ENCODE measurements at places on chromosomes 12 and 14. TPM values are rescaled to one million over a fixed set of nuclear protein-coding genes. Genes with fewer than 3 reads are reported as not detected.

The RNFT2 gene
- total RNA-seq = 3.9 TPM

The SCNN1A gene
- total RNA-seq = 93.3 TPM

DNA sequence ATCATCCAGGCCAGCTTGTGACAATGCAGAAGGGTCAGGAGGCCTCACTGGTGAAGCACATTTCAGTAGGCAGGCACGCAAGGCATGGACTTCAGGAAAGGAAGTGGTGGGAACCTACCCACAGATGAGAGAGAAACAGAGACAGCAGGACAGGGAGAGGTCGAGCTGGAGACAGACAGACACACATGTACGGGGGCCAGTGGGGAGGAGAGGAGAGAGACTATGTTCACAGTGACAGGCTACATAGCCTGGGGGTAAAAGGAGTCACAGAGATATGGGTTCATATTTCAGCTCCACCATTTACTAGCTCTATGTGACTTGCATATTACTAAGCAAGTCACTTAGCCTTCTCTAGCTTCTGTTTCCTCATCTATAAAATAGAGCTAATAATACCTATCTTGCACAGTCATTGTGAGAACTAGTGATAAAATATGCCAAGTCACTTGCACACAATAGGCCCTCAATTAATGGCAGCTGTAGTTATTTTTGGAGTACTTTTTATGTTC, 91.1 kb upstream of the FUT8 start:
- H3K36me3 ChIP-seq = no peaks in the 10 kb centered on the region
- H3K4me3 ChIP-seq = no peak overlapping the region
- H3K27ac ChIP-seq = no peak overlapping the region

DNA sequence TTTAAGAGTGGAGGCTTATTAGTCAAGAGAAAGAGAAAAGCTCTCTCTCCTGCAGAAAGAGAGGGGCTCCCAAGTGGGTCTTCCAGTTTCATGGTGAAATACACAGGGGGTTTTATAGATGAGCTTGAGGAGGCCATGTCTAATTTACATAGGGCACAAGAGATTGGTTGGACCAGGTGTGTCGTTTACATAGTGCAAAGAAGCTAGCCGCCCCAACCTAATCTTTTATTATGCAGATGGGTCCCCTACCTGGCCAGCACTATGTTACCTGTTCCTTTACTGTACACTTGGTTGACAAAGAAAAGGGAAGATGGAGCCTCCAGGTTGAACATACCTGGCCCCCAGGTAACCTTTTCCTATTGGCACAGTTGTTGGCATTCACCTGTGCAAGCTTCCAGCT, 195.0 kb downstream of the PIK3C2G start:
- DNase-seq = no peak
- H3K4me3 ChIP-seq = no peak overlapping the region
- no peaks in the 10 kb centered on the region for H3K4me1 ChIP-seq
- no peak overlapping the region for H3K27ac ChIP-seq
- H3K27me3 ChIP-seq = no peaks in the 10 kb centered on the region
- H3K36me3 ChIP-seq = no peaks in the 10 kb centered on the region

- no peaks in the 10 kb centered on the region for H3K4me1 ChIP-seq
- DNase-seq = no peak
Observed at GRCh38 chr12:78981-79380, 12.4 kb downstream of the IQSEC3 start.

- DNase-seq = no peak
- no peaks in the 10 kb centered on the region for H3K4me1 ChIP-seq
- H3K36me3 ChIP-seq = no peaks in the 10 kb centered on the region
Observed at GRCh38 chr12:103883908-103884307, 42.9 kb upstream of the NT5DC3 start.

DNA sequence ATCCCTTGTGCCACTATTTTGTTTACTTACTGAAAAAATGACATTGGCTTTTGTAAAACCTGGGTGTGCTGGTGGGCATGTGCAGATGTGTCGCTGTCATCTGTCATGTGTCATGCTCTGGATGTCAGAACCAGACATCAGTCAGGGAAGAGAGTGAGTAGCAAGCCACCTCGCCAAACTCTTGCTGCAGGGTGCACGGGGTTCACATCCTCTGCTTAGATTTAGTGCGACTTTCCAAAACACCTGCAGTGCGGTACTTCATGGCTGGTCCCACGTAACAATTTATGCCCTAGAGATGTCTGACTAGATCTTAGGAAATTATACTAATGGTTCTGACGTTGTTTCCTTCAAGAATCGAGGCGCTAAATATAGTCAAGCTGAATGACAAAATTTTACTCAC, 106.7 kb downstream of the CRADD start:
- no peaks in the 10 kb centered on the region for H3K4me1 ChIP-seq
- H3K36me3 ChIP-seq = no peaks in the 10 kb centered on the region
- no peak overlapping the region for H3K4me3 ChIP-seq
- no peaks in the 10 kb centered on the region for H3K27me3 ChIP-seq
- no peak for DNase-seq

GRCh38 chr12:105538880-105539279, 208.4 kb downstream of the C12orf75 start:
- H3K36me3 ChIP-seq = no peaks in the 10 kb centered on the region
- H3K4me1 ChIP-seq = no peaks in the 10 kb centered on the region
- H3K27me3 ChIP-seq = no peaks in the 10 kb centered on the region
- H3K4me3 ChIP-seq = no peak overlapping the region

GRCh38 chr12:3667485-3667884, 85.4 kb downstream of the CRACR2A start:
- no peak for DNase-seq
- H3K27ac ChIP-seq = no peak overlapping the region
- no peaks in the 10 kb centered on the region for H3K27me3 ChIP-seq
- no peaks in the 10 kb centered on the region for H3K4me1 ChIP-seq

DNA sequence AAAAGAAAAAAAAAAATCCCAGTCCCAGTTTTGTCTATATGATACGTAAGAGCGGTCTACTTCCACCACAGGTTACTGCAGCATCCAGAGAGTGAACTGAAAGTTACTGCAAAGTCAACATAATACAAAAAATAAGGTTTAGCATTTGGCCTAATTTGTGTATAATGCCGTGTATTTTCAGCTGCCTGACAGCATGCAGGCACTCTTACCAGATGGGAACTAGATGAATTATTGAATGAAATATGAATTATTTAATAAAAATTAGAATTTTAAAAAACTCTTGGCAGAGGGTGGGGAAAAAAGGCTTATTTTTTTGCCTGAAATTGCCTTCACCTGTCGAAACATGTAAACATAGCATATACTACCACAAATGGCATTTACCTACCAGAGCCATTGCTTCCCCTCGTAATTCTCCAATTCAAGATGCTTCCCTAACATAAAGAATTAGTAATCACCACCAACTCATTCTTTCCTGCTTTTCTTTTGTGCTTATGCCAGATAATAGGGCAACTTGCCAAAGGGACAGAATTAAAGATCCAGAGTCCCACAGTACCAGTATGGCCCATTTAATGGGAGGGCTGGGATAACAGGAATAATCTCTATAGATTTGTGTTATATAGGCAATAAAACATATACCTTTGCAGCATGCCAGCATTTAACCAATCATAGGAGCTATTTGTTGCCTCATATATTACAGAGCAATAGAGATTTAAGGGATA, 31.1 kb downstream of the ATF7 start:
- no peaks in the 10 kb centered on the region for H3K36me3 ChIP-seq
- H3K4me1 ChIP-seq = peaks cover 4% of the 10 kb centered on the region
- no peaks in the 10 kb centered on the region for H3K27me3 ChIP-seq
- H3K27ac ChIP-seq = no peak overlapping the region
- H3K4me3 ChIP-seq = no peak overlapping the region

The ASCL1 gene
- total RNA-seq = not detected

GRCh38 chr14:52405314-52405713, 91.2 kb downstream of the PTGER2 start:
- DNase-seq = no peak
- no peak overlapping the region for H3K27ac ChIP-seq
- H3K36me3 ChIP-seq = no peaks in the 10 kb centered on the region
- H3K4me3 ChIP-seq = no peak overlapping the region
- H3K4me1 ChIP-seq = no peaks in the 10 kb centered on the region
- no peaks in the 10 kb centered on the region for H3K27me3 ChIP-seq

GRCh38 chr12:124073356-124074035, 100.5 kb downstream of the ZNF664 start:
- H3K4me1 ChIP-seq = no peaks in the 10 kb centered on the region
- H3K36me3 ChIP-seq = no peaks in the 10 kb centered on the region
- H3K4me3 ChIP-seq = no peak overlapping the region
- H3K27ac ChIP-seq = no peak overlapping the region
- no peaks in the 10 kb centered on the region for H3K27me3 ChIP-seq

The E2F7 gene
- total RNA-seq = 4.5 TPM

GRCh38 chr12:114757684-114758325, 73.8 kb upstream of the TBX3 start:
- no peak overlapping the region for H3K27ac ChIP-seq
- no peak overlapping the region for H3K4me3 ChIP-seq
- H3K27me3 ChIP-seq = no peaks in the 10 kb centered on the region
- H3K36me3 ChIP-seq = no peaks in the 10 kb centered on the region
- no peak for DNase-seq
- H3K4me1 ChIP-seq = no peaks in the 10 kb centered on the region

- H3K27ac ChIP-seq = no peak overlapping the region
- no peak overlapping the region for H3K4me3 ChIP-seq
- H3K4me1 ChIP-seq = no peaks in the 10 kb centered on the region
- H3K36me3 ChIP-seq = no peaks in the 10 kb centered on the region
- no peak for DNase-seq
Observed at GRCh38 chr14:97490521-97491070, 693.4 kb downstream of the VRK1 start.

- no peaks in the 10 kb centered on the region for H3K4me1 ChIP-seq
- no peaks in the 10 kb centered on the region for H3K27me3 ChIP-seq
- no peaks in the 10 kb centered on the region for H3K36me3 ChIP-seq
- no peak for DNase-seq
- H3K27ac ChIP-seq = no peak overlapping the region
Observed at GRCh38 chr14:106803379-106803778, 1277.0 kb downstream of the TMEM121 start.

DNA sequence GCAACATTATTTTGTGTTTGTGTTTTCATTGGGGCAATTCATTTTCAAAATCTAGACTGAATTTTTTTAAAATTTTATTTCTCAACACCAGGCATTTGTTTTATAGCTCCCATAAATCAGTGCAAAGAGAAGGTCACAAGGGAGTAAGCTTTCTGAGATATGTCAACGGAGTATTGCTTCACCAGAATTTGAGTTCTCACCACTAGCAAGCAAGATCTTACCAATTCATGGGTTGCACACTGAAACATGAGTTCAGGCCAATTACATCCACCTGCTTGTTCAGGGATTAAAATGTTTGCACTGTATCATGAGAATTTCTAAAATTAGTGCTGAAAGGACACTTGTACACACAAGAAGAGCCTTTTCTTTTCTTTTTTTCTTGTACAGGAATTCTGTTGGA, 121.9 kb downstream of the CAND1 start:
- no peaks in the 10 kb centered on the region for H3K4me1 ChIP-seq
- DNase-seq = no peak
- no peak overlapping the region for H3K4me3 ChIP-seq
- H3K27me3 ChIP-seq = no peaks in the 10 kb centered on the region
- H3K27ac ChIP-seq = no peak overlapping the region

- H3K27ac ChIP-seq = no peak overlapping the region
- H3K36me3 ChIP-seq = no peaks in the 10 kb centered on the region
- no peaks in the 10 kb centered on the region for H3K27me3 ChIP-seq
- DNase-seq = no peak
Observed at GRCh38 chr14:47438650-47439140, 236.7 kb downstream of the MDGA2 start.

DNA sequence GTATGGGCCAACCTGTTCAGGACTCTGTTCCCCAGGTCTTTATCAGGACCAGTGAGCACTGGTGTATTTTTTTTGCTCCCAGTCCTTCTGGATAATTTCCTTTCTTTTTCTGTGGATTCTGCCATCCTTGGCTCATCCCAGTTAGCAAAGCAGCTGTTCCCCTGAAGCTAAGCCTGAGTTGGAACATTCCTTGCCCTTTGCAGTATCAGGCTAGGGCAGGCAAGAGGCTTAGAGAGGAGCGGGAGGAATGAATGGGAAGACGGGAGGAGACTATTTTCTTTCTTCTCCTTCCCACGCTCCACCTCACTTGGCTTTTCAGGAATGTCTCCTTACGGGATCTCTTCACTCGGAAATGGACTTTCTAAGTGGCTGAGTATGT, 29.2 kb downstream of the ERG28 start:
- H3K27me3 ChIP-seq = no peaks in the 10 kb centered on the region
- no peak overlapping the region for H3K4me3 ChIP-seq
- no peak overlapping the region for H3K27ac ChIP-seq
- no peaks in the 10 kb centered on the region for H3K36me3 ChIP-seq

DNA sequence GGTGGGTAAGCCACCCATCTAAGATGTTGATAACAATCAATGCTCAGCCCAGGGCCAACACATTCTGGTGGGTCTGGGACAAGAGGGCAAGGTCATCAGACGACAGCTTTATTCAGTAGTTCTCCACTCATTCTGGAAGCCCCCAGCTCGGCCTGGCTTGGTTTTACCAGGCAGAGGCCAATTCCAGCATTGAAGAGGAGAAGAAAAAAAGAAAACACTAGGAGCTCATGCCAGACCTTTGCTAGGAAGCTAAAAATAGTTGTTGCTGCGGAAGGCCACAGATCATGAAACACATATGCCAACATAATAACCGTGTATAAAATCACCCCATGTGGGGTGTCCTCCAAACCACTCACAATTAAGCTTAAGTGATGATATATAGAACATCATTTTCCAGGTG, 44.4 kb downstream of the CCDC60 start:
- H3K4me1 ChIP-seq = no peaks in the 10 kb centered on the region
- H3K27ac ChIP-seq = no peak overlapping the region
- H3K27me3 ChIP-seq = no peaks in the 10 kb centered on the region

The KRT6C gene
- total RNA-seq = not detected

The RNU7-1 gene
- total RNA-seq = not detected

DNA sequence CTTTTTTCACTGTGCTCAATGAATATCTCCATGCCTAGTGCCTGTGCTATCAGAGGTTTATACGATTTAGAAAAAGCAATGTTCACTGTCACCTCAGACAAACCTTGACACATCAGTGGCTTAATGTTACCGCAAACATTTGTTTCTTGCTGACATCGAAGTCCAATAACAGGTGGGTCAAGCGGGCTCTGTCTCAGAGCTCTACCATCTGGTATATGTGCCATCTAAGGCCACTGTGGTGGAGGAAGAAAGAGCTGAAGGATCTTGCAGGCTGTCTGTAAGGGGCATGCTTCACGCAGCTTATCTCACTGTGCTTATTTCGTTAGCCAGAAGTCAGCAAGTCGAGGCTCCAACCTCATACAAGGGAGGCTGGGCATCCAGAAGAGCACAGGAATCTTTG, 189.5 kb upstream of the NTF3 start:
- no peaks in the 10 kb centered on the region for H3K36me3 ChIP-seq
- no peak overlapping the region for H3K4me3 ChIP-seq
- no peak for DNase-seq
- peaks cover 8% of the 10 kb centered on the region for H3K4me1 ChIP-seq
